ENCODE measurements at places on chromosomes 6 and 20. TPM values are rescaled to one million over a fixed set of nuclear protein-coding genes. Genes with fewer than 3 reads are reported as not detected.

Gene CPNE5
- 6.9 TPM for total RNA-seq

Gene TTK
- total RNA-seq = 33.0 TPM

Gene CCN6
- not detected for total RNA-seq

Gene SCRT2
- total RNA-seq = not detected

Gene FOXA2
- total RNA-seq = not detected

Gene KHDRBS2
- not detected for total RNA-seq

Gene KIAA1755
- 0.07 TPM for total RNA-seq

Gene SMIM8
- total RNA-seq = 3.1 TPM

Gene TFAP2D
- not detected for total RNA-seq

Gene NOX3
- not detected for total RNA-seq

Gene DPPA5
- total RNA-seq = not detected

Gene NRN1
- total RNA-seq = 1.7 TPM

Gene NT5DC1
- 9.5 TPM for total RNA-seq

Gene LIN28B
- total RNA-seq = not detected

Gene LHFPL5
- not detected for total RNA-seq

Gene COX4I2
- total RNA-seq = not detected

Gene LRRC73
- total RNA-seq = 0.14 TPM

Gene ZBP1
- not detected for total RNA-seq

Gene ADAM33
- total RNA-seq = 0.07 TPM

Gene FKBP1C
- 0.40 TPM for total RNA-seq

Gene SIRPB1
- total RNA-seq = not detected

Gene CCDC167
- 23.0 TPM for total RNA-seq

Gene FOXS1
- not detected for total RNA-seq

Gene CCN2
- total RNA-seq = 861 TPM

Gene AGPAT1
- total RNA-seq = 8.3 TPM

Gene TAGAP
- total RNA-seq = not detected

Gene GABRR1
- total RNA-seq = not detected

Gene ERMARD
- 17.3 TPM for total RNA-seq

Gene CFB
- 4.0 TPM for total RNA-seq

Gene KIAA0408
- total RNA-seq = not detected

Gene TINAG
- total RNA-seq = not detected

Gene DAAM2
- 0.04 TPM for total RNA-seq

Gene TXLNB
- total RNA-seq = 0.21 TPM

Gene SIRPB2
- total RNA-seq = 1.2 TPM

Gene DUSP15
- total RNA-seq = not detected

Gene NMBR
- 0.11 TPM for total RNA-seq

Gene ARG1
- total RNA-seq = not detected

Gene FAM217A
- not detected for total RNA-seq

Gene CD24
- total RNA-seq = 0.92 TPM

Gene LGSN
- not detected for total RNA-seq

Gene SUMO4
- total RNA-seq = 1.3 TPM

Gene HAO1
- 0.07 TPM for total RNA-seq

Gene VWA7
- 0.11 TPM for total RNA-seq

Gene FILIP1
- 10.5 TPM for total RNA-seq

Gene L3MBTL1
- 2.8 TPM for total RNA-seq

Gene PHF1
- total RNA-seq = 10.7 TPM

Gene THBS2
- 3.2 TPM for total RNA-seq

Gene ERVFRD-1
- not detected for total RNA-seq

Gene HCK
- total RNA-seq = not detected

Gene PKIG
- total RNA-seq = 326 TPM

Gene RIPOR3
- not detected for total RNA-seq

Gene BHLHE23
- not detected for total RNA-seq

Gene PPARD
- 7.4 TPM for total RNA-seq

Gene ZBTB22
- total RNA-seq = 16.4 TPM

Data from pulmonary artery endothelial cell (primary cell).